Activated T-helper 9 cell treated with anti-CD3 and anti-CD28 coated beads, Interleukin-2, amount 50 U/mL, for 16 hours (primary cell): ENCODE measurements at places on chromosomes 2 and 18.
A peak's percentile ranks its signal among the peaks of the same experiment; 100 is the strongest.

DNA sequence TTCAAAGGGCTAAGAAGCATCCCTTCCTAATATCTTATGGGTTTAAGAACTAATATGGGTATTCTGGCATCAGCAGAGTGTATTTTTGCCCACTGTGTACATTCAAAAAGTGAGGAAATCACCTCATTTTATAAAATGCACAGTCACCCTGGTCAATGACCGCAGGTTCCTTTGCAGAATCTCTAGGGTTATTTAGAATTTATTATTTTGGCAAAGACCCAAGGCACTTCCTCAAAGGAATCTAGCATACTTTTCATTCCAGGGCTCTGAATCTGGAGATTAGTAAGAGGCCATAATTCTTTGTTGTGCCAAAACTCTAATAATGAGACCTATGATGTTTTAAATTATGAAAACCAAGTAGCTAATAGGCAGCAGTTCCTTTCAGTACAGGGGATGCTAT is 27.2 kb upstream of the CDH2 start:
- DNase-seq, result no peak

DNA sequence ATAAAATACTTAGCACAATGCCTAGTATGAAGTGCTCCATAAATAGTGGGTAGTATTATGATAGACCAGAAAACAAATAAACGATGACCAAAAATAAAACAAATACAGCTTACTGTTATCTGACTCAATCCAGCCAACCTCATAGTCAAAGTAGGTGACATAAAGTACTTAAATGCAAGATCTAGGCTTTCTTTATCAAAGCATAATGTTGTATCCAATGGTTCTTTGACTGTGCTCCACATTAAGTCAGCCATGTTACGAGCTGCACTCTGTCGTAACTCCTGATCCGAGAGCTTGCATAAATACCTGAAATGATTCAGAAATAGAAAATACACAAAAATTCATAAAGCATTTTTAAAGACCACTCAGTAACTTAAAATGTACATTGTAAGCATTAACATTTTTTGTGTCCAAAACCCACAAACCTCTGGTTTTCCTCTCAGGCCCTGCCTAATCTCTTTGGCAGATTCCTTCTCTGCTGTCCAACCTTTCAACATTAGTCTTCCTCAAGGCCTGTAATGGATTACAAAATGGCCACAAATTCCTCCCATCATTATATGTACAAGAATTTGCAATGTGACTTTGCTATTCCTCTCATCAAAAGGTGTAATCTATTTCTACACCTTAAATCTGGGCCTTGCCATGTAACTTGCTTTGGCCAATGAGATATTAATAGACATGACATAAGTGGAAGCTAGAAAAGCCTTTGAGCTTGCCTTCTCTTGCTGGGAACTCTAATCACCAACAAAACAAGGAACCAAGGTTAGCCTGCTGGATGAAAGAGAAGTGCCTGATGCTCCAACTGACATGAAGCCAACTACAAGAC is 90.6 kb downstream of the USP34 start:
- no peak for DNase-seq

DNA sequence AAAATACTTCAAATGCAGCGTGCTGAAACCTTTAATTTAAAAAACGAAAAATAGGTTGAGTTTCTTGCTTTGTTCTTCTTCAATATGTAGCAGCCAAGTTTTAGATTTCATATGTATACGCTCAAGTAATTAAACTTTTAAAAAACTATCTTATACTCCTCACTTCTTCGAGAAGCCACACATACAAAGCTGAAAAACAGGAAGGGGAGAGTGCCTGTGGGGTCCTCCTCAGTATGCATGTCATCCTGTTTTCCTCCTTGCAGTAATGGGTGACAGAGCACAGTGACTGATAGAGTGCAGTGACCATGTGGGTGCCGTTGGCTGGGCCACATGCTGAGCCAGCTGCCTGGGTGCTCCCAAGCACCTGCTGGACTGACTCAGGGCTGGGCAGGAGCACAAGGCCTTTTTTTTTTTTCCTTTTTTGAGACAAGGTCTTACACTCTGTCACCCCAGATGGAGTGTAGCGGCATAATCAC is 33.3 kb downstream of the UXS1 start:
- no peak for DNase-seq

GRCh38 chr2:174635776-174636404 is 38.3 kb upstream of the WIPF1 start:
- no peak for DNase-seq

DNA sequence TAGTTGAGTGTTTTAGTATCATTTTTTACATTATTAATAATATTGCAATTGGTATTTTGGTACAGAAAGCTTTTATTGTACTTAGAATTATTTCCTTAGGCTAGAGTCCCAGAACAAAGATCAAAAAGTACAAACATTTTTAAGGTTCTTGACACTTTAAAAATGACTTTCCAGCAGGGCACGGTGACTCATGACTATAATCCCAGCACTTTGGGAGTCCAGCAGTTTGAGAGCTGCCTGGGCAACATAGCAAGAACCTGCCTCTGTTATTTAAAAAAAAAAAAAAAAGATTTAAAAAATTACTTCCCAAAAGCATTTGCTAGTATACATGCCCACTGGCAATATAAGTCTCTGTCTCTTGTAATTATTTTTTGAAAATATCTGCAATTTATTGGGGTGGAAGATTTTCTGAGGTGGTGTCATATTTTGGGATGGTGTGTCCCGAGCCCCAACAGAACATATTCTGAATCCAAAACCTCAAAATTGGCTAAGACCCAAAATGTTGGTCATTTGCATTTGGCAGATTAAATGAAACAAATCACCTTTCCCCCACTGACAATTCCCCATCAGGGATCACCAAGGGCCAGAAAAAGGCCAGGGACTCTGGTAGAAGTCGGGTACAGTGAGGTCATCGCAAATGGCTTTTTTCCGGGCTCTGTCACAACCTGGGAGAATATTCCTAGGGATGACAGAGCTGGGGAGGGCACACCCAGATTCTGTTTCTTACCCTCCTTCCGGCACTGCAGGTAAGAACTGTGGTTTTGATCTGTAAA is 42.1 kb downstream of the NIFK start:
- no peak for DNase-seq

DNA sequence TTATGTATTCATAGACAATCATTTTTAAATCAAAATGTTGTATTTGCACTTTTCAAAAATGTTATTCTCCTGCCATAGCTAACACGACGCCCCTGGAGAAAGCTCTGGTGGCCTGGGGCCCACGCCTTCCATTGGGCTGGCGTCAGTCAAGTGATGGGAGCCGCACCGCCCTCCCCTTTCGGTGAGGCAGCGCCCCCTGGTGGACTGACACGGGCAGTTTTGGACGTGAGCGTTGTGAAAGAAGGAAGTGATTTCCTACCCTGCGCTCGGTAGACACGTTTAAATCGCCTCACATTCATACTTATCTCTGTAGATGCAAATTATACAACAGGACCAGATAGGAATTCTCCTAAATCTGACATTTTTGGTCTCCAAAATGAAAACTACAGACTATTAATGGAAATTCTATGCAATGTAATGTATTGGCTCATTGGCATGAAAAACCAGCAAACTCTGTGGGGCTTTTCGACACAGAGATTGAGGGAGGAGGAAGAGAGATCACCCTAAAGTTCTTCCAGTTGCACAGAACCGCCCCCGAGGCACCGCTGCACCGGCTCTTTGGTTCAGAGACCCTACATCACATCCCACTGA is 326.2 kb upstream of the SOX11 start:
- no peak for DNase-seq

DNA sequence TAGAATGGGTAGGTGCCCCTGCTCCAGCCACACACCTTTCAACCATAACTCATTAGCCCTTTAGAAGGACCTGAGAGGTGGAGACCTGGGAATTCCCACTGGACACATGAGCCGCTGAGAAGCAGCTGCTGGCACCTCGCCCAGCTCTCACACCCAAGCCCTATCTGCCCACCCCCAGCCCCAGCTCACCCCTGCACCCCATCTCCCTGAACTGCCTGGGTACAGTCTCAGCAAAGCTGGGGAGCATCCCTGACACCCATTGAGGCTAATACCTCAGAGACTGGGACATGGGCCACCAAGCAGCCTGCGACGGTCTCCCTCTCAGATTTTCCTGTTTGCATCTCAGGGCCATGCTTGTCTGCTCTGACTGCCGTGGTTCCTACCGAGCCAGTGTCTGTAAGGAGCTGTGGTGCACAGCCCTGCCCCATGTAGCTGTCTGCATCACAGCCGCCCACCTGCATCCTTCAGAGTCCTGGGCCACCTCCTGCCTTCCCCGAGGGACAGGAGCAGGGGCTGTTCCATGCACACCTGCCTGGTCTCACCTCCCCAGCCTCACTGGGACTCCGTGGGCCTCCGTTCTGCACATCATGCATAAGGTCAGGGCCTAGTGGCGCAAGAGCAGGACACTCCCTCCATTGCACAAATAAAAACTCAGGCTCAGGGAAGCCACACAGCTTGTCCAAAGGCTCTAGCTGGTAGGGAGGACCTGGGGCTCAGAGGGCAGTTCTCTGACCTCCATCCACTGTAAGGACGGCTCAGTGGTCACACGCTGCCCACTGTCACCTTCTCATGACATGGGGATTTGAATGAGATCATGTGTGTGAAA is 90.0 kb downstream of the SEPTIN10 start:
- DNase-seq, result no peak

DNA sequence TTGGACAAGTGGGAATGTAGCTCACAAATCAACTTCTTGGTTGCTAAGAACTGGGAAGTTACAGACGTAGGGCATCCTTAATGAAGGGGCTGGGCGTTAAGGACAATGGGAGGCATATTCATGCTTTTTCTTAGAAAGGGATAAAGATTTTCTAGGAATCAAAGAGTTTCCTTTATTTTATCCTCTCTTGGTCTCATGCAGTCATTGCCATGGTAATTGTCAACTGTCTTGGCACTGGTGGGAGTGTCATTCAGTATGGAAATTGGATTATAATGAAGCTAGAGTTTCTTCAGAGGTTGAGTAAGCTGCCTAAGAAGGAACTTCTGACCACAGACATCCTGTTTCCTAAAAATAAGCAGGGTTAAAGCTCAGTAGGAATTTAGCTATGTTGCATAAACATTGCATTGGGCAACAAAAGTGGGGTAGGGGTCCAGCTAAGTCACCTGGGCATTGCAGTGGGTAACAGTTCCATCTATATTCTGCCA is 114.0 kb downstream of the LYPD6B start:
- no peak for DNase-seq

GRCh38 chr2:101473911-101474701 is 806 bp downstream of the RFX8 start:
- peak; percentile 15 for DNase-seq

DNA sequence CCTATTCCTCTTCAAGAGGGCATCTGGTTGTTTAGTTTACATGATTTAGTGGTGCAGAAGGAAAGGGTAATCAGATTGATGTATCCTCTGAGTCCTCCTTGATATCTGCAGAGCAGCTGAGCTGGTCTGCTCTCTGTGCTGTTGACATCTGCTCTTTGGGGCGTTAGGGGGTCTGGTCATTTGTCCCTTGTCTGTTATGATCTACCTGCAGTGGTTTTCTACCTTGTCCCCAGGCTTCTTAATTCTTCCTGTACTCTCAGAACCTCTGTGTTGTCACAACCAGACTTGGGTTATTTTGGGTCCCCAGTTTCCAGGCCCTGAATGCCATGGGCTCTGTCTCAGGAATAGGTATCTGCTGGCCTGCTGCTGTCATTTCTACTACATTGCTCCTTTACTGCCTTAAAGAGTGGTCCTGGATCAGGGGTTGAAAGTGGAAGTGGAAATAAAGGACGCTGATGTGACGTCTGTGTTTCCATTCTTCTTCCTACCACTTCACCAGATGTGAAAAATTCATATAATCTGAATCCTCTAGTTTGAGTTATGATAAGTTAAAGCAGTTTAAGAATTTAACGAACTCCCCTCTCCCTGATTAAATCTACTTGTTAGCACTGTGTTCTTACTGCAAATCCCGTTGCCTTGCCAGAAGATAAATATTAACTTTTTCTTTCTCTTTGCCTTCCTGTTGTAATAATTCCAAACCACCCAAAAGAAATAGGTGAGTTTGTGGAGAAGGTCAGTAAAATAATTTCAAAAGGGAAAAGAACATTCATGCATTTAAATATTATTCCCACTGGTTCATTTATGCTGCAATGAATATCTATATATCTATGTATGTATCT is 16.6 kb upstream of the CPS1 start:
- DNase-seq, result no peak

GRCh38 chr2:225937625-225938187 is 538.2 kb downstream of the NYAP2 start:
- no peak for DNase-seq

GRCh38 chr18:77061946-77062517 is 70.6 kb downstream of the MBP start:
- DNase-seq, result no peak

DNA sequence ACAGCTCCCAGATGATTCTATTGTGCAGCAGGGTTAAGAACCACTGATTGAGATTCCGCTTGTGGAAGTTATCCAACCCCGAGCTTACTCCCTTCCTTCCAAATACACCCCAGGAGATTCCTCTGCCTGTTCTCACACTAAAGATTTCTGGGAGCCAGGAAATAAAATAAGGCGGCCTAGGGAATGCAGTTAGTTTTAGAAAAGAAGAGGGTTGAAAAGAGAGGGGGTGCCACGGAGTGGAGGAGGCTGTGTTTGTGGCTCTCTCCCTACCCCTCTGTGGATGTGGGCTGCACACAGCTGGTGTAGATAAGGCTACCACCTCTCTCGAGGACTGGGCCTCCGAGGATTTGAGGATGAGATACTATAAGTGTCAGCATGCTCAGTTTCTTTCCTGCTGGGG is 25.1 kb upstream of the SP3 start:
- no peak for DNase-seq

DNA sequence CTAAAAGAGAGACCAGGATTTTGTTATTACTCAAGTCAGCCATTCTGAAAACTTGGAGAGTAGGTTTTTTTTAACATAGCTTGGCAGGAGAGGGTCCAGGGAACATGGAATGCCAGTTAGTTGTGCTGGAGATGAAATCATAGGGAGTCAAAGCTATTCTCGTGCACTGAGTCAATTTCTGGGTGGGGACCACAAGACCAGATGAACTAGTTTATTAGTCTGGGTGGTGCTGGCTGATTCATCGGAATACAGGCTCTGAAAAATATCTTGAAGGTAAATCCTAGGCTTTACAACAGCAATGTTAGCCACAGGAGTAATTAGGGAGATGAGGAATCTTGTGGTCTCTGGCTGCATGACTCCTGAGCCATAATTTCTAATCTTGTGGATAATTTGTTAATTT is 921.4 kb downstream of the TRIB2 start:
- no peak for DNase-seq

DNA sequence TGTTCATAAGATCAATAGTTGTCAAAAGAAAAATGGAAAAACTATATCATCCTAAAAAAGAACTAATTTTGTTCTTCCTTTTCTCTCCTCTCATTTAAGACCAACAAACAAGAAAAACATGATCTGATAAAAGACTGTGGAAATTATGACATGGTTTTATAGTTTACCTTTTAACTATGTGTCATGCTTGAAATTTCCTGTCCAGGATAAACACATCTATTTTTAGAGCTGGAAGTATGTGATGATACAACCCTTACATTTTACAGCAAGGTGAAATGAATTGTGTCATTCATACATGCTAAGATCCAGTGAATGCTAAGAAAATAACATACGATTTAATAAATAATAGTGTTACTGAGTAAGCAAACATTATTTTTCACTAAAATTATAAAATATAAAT is 89.9 kb downstream of the GULP1 start:
- no peak for DNase-seq
